Sigmoid colon (tissue), 7 donors: ENCODE measurements at places on chromosomes 3 and 15. TPM values are rescaled to one million over a fixed set of nuclear protein-coding genes. Genes with fewer than 3 reads are reported as not detected.

- H3K4me3 ChIP-seq = no peak overlapping the region
- no peaks in the 10 kb centered on the region for H3K36me3 ChIP-seq
- peak; percentile 50 for DNase-seq
Observed at GRCh38 chr15:82679626-82680199, 30.0 kb downstream of the AP3B2 start.

GRCh38 chr3:39150803-39151631 lies 2.4 kb downstream of the CSRNP1 start:
- H3K36me3 ChIP-seq = no peaks in the 10 kb centered on the region
- H3K27ac ChIP-seq = peak overlapping the region; percentile 97
- H3K4me1 ChIP-seq = no peaks in the 10 kb centered on the region

GRCh38 chr3:35137612-35138011 lies 501.7 kb upstream of the ARPP21 start:
- H3K4me3 ChIP-seq = no peak overlapping the region
- H3K27me3 ChIP-seq = no peaks in the 10 kb centered on the region
- DNase-seq = no peak
- no peak overlapping the region for H3K27ac ChIP-seq
- H3K4me1 ChIP-seq = no peaks in the 10 kb centered on the region

- no peaks in the 10 kb centered on the region for H3K27me3 ChIP-seq
- no peaks in the 10 kb centered on the region for H3K36me3 ChIP-seq
- H3K27ac ChIP-seq = peak overlapping the region; percentile 99
Observed at GRCh38 chr3:9402410-9403228, 5.2 kb downstream of the SETD5 start.

GRCh38 chr3:21697707-21698106 lies 53.3 kb downstream of the ZNF385D start:
- H3K27ac ChIP-seq = no peak overlapping the region
- DNase-seq = no peak
- H3K4me1 ChIP-seq = no peaks in the 10 kb centered on the region

DNA sequence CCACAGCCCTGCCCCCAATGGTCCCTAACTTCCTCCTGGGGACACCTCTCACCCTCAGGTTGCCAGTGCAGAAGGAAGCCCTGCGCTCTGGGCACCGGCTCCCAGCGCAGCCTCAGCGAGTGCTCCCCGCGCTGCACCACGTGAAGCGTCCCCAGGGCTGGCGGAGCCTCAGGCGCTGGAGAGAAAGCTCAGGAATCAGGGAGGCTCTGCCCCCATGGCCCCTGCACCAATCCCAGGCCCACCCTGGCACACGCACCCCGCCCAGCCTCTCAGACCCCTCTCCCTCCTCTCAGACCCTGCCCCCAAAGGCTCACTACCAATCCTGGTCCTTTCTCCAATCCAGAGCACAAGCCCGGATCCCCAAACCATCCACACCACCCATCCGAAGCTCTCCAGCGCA lies 6.9 kb downstream of the COL7A1 start:
- no peaks in the 10 kb centered on the region for H3K4me1 ChIP-seq
- no peak for DNase-seq
- no peak overlapping the region for H3K4me3 ChIP-seq

DNA sequence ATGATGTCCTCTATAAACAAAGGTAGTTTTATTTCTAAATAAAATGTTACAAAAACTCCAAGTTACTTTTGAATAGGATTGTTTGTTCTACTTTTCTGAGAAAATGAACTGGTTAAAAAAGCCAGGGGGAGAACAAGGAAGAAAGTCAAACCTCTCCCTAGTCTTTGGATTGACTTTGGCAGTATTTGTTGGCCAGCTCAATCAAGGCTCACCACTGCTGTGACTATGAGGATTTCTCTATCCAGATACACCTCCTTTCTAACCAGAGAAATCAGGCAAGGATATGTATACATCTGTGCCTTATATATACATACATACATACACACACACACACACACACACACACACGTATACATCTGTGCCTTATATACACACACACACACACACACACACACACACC lies 107.8 kb downstream of the FEZF2 start:
- no peaks in the 10 kb centered on the region for H3K4me1 ChIP-seq
- no peaks in the 10 kb centered on the region for H3K27me3 ChIP-seq
- no peak for DNase-seq

RLBP1 gene
- total RNA-seq = 0.27 TPM
